Right kidney (tissue), 9 donors: ENCODE measurements at places on chromosomes 2 and 18.

DNA sequence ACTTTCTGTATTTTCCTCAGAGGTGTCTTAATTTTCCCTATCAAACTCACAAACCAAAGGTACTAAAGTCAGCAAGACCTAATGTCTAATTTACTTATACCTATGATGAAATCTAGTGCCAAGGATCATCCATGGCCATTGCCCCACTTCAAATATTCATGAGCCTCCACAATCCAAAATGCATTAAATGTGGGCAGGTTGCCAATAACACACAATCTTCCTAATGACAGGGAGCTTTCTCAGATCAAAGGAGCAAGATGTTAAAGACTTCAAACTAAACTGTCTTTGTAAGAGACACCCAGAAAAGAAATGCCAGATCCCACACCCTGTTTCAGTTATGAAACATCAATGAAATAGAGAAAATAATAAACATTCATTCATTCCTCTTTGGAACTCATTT is 143.2 kb downstream of the TMEFF2 start:
- DNase-seq: no peak

DNA sequence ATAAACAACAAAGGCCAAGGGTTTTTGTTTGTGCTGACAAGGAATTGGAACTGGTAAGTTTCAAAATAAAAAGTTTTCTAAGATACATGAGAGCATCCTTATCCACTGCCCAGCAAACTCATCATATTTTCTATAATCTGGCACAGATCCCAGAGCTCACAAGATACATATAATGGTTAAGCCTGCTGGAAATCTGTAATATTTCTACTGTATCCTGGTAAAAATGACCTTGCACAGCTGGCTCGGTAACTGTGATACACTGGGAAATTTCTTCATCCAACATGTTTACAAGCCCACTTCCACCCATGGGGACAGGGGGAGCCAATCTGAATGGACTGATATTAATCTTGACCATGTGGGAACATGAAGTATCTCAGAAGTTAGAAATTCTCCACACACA is 425.4 kb upstream of the MMADHC start:
- no peak for DNase-seq

- no peak for DNase-seq
Observed at GRCh38 chr18:35267809-35268208, 22.2 kb downstream of the ZSCAN30 start.

DNA sequence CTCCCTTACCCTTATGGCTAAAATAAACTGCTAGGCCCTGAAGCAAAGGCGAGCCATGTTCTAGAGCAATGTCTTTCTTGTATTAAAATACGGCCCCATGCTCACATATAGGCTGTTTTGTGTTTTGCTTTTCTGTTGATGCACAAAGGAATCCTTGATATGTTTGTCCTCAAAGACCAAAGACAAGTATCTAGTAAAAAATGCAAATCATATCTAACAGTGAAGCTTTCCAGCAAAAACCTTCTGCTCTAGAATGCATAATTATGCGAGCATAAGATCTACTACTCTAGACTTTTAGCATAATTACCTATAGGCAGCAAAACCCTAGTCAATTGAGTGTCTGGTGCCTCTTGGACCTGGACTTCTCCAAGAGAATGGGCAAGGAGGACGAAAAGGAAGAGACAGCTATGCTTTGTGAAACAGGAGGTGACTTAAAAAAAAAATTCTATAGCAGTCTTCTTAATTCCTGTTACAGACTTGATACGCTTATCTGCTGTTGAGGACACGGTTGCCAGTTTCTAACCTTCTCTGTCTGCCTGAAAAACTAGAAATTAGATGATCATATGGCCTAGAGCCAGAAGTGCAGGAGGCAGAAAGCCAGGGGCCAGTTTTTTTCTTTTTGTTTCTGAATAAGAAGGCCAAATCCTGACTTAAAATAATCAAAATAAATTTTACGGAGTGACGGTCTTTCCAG is 1.5 kb upstream of the AMMECR1L start:
- DNase-seq: peak; percentile 44

DNA sequence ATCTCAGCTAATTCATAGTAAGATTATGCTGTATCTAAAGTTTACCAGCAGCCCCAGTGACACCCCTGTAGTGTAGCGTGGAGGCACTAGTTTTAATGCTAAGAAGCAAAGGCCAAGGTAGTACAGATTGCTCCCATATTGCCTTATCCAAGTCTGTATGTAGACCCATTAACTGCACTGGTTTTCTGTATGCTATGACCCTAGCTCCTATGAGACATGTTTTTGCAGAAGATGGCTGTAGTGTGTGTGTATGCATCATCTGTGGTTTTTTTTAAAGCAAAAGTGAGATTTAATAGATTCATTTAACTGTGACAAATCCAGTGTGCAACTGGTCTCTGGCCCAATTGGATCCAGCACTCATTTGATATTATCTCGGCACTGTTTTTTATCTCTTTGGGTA is 86.5 kb downstream of the HAUS1 start:
- no peak for DNase-seq

GRCh38 chr18:36130883-36131653 is 1.4 kb downstream of the ELP2 start:
- DNase-seq: no peak

GRCh38 chr2:120590841-120591240 is 144.8 kb upstream of the GLI2 start:
- DNase-seq: no peak

DNA sequence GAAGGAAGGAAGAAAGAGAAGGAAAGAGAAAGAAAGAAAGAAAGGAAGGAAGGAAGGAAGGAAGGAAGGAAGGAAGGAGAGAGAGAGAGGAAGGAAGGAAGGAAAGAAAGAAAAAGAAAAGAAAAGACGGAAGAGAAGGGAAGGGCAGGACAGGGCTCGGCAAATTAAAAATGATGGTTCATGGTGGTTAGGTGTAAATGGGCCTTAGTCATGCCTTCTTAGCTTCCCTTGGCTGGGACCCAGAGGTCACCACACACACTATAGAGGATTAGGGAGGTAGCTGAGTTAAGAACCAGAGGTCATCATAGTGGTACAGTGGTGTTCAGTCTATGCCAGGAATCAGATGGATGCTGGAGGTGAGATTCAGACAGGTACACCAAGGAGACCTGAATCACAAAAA is 9.3 kb upstream of the ATL2 start:
- DNase-seq: no peak

DNA sequence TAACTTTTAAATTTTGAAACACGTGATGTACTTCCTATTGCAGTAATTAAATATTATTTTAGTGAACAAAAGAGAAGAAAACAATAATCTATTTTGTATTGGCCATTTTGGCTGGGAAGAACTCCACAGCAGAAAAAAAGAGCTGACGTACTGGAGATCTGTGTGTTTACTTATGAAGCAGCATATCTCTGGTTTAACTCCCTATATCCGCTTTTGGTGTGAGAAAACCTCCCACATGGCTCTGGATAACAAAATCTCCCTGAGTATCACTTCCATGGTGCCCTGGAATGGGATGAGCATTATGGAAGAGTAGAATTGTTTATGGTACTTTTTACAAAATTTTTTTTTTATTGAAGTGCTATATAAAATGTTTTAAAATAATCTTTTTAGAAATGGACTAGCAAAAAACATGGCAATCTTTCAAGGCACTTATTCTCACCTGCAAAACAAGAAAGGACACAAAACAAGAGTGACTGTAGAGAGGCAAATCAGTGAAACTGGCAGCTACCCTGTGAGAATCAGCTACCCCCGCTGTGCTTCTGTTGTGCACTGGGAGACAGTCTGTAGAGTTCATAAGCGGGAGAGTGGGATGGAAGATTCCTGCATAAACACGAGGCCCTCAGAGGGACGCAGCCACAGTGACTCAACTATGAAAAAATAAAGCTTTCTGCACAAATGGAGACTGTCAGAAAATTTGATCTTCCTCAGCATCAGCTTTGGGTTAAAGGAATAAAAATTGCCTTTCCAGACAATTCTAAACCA is 762.2 kb upstream of the HS6ST1 start:
- DNase-seq: no peak

DNA sequence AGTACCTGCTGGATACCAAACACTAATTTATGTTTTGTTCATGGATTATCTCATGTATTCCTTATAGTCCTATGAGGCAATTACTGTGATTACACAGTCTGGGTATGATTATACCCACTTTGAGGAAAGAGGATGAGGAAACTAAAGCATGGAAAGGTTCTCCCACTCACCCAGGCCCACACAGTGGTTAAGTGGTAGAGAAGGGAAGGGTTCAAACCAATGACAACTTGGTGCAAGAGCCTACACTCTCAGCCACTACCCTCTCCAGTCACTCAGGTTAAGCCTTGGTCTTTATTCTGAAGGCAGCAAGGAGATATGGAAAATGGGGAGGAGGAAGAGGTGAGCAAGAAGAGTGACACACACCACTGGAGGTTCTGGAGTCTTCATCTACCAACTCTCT is 64.5 kb upstream of the PPP1CB start:
- no peak for DNase-seq

GRCh38 chr2:10001586-10001985 is 41.8 kb upstream of the KLF11 start:
- no peak for DNase-seq

DNA sequence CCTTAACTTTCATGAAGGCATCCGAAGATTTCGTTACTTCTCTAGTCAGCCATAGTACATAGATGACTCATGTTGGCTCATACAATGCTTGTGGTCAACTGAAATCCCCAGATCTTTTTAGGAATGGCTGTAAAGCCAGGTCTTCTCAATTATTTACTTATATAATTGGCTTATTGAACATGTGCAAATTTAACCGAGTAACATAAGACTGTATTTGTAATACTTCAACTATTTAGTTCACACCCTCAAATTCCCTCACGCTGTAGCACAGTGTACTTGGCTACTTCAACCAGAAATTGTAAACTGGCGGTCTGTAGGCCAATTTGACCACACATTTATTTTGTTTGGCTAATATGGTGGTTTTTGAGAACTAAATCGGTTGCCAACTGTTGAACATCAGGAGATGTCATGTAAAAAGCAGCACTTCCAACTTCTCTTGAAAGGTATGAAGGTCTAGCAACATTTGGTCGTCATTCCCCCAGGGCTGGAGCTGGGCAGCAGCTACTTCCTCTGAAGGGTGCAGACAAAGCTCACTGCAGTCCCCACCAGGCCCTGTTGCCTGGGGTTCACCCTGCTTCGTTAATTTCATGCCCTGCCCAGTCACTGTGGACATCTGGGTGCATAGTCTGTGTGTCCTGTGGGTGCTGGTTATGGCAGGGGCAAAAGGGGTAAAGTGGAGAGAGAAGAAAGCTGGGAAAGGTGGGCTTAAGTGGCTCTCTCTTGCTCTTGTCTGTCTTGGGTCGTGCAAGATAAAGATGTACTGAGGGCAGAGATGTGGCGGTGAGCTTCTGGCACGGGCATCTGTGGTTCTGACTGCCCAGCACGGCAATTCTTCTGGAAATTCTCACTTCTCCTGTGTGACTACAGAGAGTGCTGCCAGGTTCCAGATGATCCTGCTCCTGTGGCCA is 3.2 kb upstream of the SH3RF3 start:
- DNase-seq: no peak

DNA sequence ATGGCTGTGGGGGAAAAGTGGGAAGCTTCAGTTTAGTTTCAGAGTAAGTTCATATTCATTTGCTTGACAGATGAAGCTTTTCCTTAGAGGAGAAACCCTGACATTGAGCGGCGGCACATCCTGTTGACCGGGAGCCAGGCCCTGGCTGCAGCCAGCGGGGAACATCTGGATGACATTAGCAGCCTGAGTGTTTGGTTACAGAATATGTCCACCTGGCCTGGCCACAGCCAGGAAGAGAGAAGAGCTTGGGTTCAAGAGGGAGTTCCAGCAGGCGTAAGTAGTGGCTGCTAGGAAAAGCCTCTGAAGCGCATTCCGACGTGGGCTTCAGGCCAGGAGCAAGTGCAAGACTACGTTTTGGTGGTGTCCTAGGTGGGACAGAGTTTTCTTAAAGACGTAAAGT is 144.9 kb upstream of the MYCN start:
- peak; percentile 47 for DNase-seq

DNA sequence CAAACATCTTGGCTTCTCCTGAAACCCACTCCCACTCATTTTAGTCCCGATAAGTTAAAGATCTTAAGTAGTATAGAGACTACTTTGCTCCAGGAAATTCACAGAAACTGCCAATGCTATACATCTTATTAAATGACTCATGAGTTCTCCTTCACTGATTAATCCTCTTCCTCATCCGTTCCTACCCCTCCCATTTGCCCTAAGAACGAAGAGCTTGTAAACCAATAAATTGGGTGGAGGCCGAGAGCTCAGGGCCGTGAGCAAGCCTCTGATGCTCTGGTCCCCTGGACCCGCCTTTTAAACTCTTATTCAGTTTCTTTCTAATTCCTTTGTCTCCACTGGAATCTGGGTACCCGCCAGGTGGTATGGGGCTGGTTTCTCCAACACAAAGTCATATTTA is 68.6 kb downstream of the METTL8 start:
- DNase-seq: no peak

- no peak for DNase-seq
Observed at GRCh38 chr2:240198226-240198625, 57.8 kb upstream of the OTOS start.

DNA sequence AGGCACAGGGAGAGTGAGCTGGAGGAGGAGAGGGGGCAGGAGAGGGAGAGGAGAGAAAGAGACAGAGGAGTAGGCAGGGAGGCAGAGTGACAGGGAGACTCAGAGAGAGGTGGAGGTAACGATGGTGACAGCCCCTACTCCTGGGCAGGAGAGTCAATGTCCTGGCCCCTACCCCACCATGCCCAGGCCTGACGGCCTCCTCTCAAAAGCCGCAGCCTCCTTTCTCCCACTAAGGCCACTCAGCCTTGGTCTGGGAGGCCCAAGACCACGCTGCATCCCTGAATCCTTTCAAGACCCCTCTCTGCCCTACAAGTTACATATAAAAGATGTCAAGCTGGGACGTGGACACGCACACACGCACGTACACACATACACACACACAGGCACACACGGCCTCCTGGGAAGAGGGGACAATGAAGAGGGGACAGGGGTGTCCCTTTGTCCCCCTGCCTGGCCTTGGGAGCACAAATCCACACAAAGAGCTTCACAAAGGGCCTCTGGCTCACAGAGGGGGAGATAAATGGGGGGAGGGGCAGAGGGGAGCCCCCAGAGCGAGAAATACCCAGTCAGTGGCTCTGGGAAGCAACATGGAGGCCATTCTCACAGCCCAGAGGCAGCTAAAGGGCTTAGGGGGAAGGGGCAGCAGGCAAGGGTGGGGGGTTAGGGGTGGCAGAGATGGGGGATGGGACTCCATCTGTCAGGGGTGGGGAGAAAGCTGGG is 19.5 kb upstream of the TNS1 start:
- no peak for DNase-seq
